Kidney (tissue), 22 donors: ENCODE measurements at places on chromosomes 3 and 15. TPM values are rescaled to one million over a fixed set of nuclear protein-coding genes. Genes with fewer than 3 reads are reported as not detected.

HCN4 gene
- total RNA-seq = 0.50 TPM

DNAH1 gene
- 12.1 TPM for total RNA-seq

NPAP1 gene
- total RNA-seq = 0.19 TPM

DGKG gene
- 11.4 TPM for total RNA-seq

TP63 gene
- total RNA-seq = 1.1 TPM

CRYGS gene
- 2.9 TPM for total RNA-seq

GPR15 gene
- total RNA-seq = not detected

MAP6D1 gene
- total RNA-seq = 1.5 TPM

CATSPER2 gene
- 6.5 TPM for total RNA-seq
